ENCODE measurements at places on chromosomes 3 and 15. TPM values are rescaled to one million over a fixed set of nuclear protein-coding genes. Genes with fewer than 3 reads are reported as not detected.
A peak's percentile ranks its signal among the peaks of the same experiment; 100 is the strongest.

Gene TPRG1
- 1.5 TPM for total RNA-seq

- no peak for DNase-seq
- peaks cover 15% of the 10 kb centered on the region for H3K36me3 ChIP-seq
- no peak overlapping the region for H3K4me3 ChIP-seq
- H3K27me3 ChIP-seq, result peaks cover 6% of the 10 kb centered on the region
- peaks cover 5% of the 10 kb centered on the region for H3K4me1 ChIP-seq
- H3K27ac ChIP-seq, result no peak overlapping the region
These were observed 135.3 kb upstream of the DAZL start for GRCh38 chr3:16740515-16740914.

DNA sequence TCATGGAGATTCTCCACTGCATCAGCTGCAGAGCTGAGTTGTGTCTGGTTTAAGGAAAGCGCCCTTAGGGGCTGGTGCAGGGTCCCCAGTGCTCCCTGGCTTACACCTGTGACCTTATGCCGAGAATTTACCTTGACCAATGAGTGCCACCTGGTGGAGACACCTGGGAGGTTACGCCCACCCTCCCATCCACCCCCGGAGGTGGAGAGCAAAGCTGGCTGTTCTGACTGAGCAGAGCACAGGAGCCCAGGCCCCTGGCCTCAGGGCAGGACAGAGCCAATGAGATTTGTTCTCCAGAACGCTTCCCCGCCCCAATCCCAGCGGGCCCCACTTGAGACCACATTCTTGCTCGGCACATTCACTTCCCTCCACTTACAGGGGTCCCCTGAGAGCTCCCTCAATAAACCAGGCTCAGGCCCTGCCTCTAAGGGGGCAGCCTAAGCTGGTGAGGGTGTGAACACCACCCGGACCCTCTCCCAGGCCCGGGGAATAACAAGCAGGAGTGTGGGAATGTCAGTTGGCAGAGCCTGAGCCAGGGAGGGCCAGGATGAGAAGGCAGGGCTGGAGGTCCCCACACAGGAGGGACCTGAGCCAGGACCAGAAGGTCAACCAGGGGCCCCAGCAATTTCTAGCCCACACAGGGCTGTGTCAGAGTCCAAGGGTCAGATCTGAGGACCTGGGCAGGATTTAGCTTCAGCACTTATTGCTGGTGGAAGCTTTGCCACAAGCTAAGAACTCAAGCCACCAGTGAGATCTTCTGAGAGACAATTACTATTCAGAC lies 117.1 kb downstream of the TPRA1 start:
- peaks cover 22% of the 10 kb centered on the region for H3K27me3 ChIP-seq
- no peak overlapping the region for H3K4me3 ChIP-seq
- no peak overlapping the region for H3K27ac ChIP-seq
- no peaks in the 10 kb centered on the region for H3K36me3 ChIP-seq
- no peak for DNase-seq
- no peaks in the 10 kb centered on the region for H3K4me1 ChIP-seq

Gene P2RY1
- total RNA-seq, result 1.2 TPM

Gene TM4SF1
- not detected for total RNA-seq

DNA sequence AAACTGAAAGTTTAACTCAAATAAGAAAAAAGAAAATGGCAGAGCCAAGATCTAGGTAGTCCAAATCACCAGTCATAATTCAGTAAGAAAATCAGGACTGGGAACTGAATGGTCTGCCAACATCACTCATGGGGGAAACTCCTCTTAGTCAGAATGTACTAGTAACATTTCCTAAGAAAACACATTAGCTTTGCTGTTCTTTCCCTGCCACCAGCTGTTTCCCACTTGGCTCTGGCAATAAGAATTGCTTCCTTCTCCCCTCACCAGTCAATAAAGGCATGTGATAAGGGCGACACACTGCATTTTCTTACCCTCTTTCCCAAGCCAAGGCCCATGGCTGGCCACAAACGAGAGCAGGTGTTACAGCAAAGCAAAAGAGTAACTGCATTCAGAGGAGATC lies 46.1 kb downstream of the PIK3R4 start:
- DNase-seq, result no peak
- H3K4me1 ChIP-seq, result no peaks in the 10 kb centered on the region
- no peak overlapping the region for H3K4me3 ChIP-seq
- H3K27me3 ChIP-seq, result no peaks in the 10 kb centered on the region
- H3K27ac ChIP-seq, result no peak overlapping the region
- peaks cover 27% of the 10 kb centered on the region for H3K36me3 ChIP-seq

Gene SLCO2A1
- total RNA-seq, result not detected

- H3K4me1 ChIP-seq, result peaks cover 10% of the 10 kb centered on the region
- no peak overlapping the region for H3K4me3 ChIP-seq
- H3K27ac ChIP-seq, result no peak overlapping the region
- H3K27me3 ChIP-seq, result peaks cover 13% of the 10 kb centered on the region
- H3K36me3 ChIP-seq, result no peaks in the 10 kb centered on the region
These were observed 14.2 kb downstream of the AMOTL2 start for GRCh38 chr3:134360046-134360445.

- DNase-seq, result no peak
- peaks cover 31% of the 10 kb centered on the region for H3K4me1 ChIP-seq
- H3K27ac ChIP-seq, result peak overlapping the region; percentile 93
- H3K36me3 ChIP-seq, result peaks cover 11% of the 10 kb centered on the region
These were observed 6.9 kb downstream of the CRBN start for GRCh38 chr3:3172627-3173026.

- H3K27ac ChIP-seq, result peak overlapping the region; percentile 75
- H3K4me3 ChIP-seq, result no peak overlapping the region
These were observed 28.9 kb downstream of the MGA start for GRCh38 chr15:41689083-41689482.

Gene CIDEC
- not detected for total RNA-seq

Gene NMNAT3
- 5.0 TPM for total RNA-seq

GRCh38 chr3:84066915-84067314 lies 891.9 kb upstream of the CADM2 start:
- no peaks in the 10 kb centered on the region for H3K4me1 ChIP-seq
- H3K36me3 ChIP-seq, result no peaks in the 10 kb centered on the region
- no peaks in the 10 kb centered on the region for H3K27me3 ChIP-seq
- no peak for DNase-seq
- no peak overlapping the region for H3K27ac ChIP-seq
- no peak overlapping the region for H3K4me3 ChIP-seq

- H3K4me1 ChIP-seq, result peaks cover 7% of the 10 kb centered on the region
- no peaks in the 10 kb centered on the region for H3K36me3 ChIP-seq
- DNase-seq, result no peak
- no peak overlapping the region for H3K27ac ChIP-seq
These were observed 23.2 kb downstream of the LOXL1 start for GRCh38 chr15:73949496-73949895.

DNA sequence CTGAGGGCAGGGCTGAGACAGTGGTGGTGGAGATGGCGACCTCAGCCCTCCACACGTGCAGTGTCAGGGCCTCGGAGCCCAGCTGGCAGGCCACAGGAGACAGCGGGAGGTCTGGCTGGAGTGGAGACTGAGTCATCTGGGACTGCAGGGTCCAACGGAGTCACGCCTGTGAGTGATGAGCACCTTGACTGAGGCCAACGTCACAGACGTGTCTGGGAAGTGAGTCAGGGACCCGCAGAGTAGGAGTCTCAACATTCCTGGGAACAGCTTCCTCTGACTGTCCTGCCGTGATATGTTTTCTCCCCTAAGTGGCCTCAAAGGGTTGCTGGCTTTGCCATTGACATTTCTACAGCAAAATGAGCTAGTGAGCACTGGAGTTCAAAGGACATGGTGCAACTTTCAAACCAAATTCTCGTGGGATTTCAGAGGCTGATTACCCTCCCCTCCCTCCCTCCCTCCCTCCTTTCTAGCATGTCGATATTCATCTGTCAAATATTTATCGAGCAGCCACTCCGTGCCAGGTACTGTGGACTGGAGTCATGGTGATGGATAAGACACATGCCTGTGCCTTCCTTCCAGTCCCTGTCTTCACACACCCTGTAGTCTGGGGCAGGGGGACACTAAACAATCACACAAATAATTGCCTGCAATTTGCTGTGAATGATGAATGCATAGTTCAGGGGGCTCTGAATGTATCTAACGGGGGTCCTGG lies 53.3 kb upstream of the AMOTL2 start:
- no peak overlapping the region for H3K27ac ChIP-seq
- no peaks in the 10 kb centered on the region for H3K4me1 ChIP-seq
- peaks cover 21% of the 10 kb centered on the region for H3K27me3 ChIP-seq
- H3K4me3 ChIP-seq, result no peak overlapping the region

Gene RAB11A
- total RNA-seq, result 164 TPM

DNA sequence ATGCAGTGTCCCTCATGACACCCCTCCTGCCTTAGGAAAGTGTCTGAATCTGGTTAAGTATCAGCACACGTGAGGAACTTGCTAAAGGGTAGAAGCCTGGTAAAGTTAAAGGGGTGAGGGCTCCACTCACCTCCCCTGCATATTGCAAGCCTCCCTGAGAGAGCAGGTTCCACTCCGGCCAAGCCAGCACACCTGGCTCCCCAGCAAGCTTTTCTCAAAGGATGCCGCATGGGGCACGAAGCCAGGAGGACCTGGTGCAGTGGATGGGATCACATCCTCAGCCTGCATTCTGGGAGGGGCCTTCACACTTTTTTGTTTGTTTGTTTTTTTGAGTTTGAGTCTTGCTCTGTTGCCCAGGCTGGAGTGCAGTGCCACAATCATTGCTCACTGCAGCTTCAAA lies 79.9 kb downstream of the PCSK6 start:
- H3K27me3 ChIP-seq, result no peaks in the 10 kb centered on the region
- H3K36me3 ChIP-seq, result no peaks in the 10 kb centered on the region
- H3K4me1 ChIP-seq, result no peaks in the 10 kb centered on the region
- no peak overlapping the region for H3K4me3 ChIP-seq
- no peak for DNase-seq

DNA sequence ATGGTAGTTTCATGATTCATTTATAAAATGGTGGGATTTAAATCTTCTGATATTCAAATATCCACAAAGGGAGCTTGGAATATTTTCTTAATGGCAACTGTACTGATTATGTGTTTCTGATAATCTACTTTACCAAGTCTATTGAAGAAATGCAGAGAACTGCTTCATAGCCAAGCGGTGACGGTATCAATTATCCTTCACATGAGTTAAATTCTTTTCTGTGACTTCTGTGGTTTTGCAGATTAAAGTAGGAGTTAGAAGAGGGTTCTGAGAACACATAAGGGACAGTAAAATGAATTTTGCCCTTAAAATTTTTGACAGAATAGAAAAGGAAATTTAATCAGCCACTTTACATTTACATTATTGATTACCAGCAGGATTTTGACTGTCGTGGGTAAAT lies 563.2 kb downstream of the GBE1 start:
- H3K4me1 ChIP-seq, result no peaks in the 10 kb centered on the region
- no peaks in the 10 kb centered on the region for H3K36me3 ChIP-seq
- no peaks in the 10 kb centered on the region for H3K27me3 ChIP-seq
- no peak overlapping the region for H3K4me3 ChIP-seq
- H3K27ac ChIP-seq, result no peak overlapping the region

GRCh38 chr3:86388820-86389219 lies 602.1 kb downstream of the VGLL3 start:
- H3K27me3 ChIP-seq, result no peaks in the 10 kb centered on the region
- no peak for DNase-seq
- H3K36me3 ChIP-seq, result peaks cover 9% of the 10 kb centered on the region
- no peaks in the 10 kb centered on the region for H3K4me1 ChIP-seq
- H3K4me3 ChIP-seq, result no peak overlapping the region

DNA sequence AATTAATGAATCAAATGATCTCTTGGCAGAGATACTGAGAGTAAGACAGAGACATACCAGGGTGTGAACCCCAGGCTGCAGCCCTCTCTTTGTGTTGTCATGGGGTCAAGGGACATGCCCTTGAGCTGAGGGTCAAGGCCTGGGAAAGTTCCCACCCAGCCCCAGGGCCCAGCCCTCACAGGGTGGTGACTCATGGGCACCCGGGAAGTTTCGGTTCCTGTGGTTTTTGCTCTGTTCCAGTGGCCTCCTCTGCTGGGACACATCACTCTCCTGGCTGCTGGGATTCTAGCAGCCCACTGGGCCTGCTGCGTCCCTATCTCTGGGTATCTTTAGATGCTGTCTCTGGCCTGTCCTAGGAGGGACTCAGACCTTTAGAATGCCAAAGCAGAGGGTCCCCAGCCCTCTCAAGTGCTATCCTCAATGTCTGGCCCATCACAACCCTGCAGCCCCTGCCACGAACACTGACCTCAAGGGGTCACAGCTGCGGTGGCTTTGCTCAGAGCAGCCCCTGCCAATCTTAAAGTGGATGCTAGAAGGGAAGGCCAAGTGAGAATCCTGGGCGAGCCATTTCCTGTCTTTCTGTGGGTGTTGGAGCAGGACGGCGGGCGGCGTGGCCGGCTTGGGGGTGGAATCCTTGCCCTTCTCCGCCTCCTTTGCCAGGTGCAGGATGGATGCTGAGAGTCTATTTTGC lies 148.4 kb upstream of the TLE3 start:
- H3K27ac ChIP-seq, result no peak overlapping the region
- no peak overlapping the region for H3K4me3 ChIP-seq
- H3K36me3 ChIP-seq, result no peaks in the 10 kb centered on the region
- peak; percentile 61 for DNase-seq
- H3K27me3 ChIP-seq, result peaks cover 17% of the 10 kb centered on the region
- peaks cover 26% of the 10 kb centered on the region for H3K4me1 ChIP-seq

Gene GPR149
- not detected for total RNA-seq

Gene SPPL2A
- 201 TPM for total RNA-seq

DNA sequence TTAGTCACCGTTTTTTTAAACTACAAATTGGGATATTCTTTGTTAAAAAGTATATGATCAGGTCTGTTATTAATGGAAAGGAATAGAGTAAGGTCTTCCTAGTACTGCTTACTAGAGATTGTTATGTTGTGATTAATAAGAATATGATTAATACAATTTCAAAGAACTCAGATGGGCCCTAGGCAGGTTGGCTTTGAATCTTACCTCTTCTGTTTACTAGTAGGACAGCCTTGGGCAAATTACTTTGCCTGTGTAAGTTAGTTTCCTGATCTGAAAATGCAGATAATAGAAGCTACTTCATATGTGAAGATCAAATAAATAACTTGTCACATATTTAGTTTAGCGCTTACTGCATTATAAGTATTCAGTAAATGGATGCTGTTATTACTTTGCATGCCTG lies 6.9 kb downstream of the GFM1 start:
- H3K27me3 ChIP-seq, result no peaks in the 10 kb centered on the region
- no peak overlapping the region for H3K4me3 ChIP-seq
- DNase-seq, result no peak
- no peak overlapping the region for H3K27ac ChIP-seq

All from natural killer cell treated with Interleukin-12 subunit alpha and Interleukin-12 subunit beta and Interleukin-15 and Interleukin-18, amount 100 ng/mL, for 72 hours (primary cell).